ENCODE measurements at places on chromosomes 7 and 10.

- DNase-seq = no peak
These were observed 191.7 kb downstream of the ARL4A start for GRCh38 chr7:12879139-12879538.

DNA sequence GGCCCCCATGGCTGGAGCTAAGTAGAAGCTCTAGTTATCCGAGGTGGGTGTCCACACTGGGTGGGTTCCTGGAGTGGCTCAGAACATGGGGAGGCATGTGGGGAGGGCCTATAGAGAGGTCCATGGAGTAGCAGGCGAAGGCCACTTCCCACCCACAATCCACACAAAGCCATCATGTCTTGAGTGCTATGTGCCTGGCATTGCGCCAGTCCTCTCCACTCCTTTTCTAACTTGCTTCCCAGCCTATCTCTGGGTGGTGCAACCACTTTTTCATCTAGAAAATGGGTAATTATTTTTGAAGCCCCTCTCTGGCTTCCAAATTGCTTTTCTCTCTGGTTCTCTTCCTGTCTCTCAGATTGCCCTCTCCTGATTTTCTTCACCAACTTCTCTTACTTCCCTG, 263.6 kb downstream of the PHTF2 start:
- no peak for DNase-seq

DNA sequence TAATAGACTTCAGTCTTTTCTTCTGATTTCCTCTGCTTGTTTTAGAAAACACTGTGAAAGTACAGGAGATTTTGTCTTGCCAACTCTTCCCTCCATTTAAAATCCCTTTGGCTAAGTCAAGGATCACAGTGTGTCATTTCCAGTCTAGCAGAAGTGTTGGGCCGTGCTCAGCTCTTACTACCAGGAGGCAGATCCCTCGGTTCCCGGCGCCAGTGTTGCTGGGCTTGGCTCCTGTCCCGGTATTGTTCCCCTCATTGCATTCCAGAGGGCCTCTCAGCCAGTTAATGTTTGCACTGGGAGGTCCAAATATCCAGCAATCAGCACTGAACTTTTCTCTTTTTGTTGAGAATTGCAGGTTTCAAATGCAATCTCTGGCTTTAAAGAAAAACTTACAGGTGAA, 612.1 kb upstream of the MGMT start:
- no peak for DNase-seq

- DNase-seq = no peak
These were observed 80.3 kb downstream of the ANK3 start for GRCh38 chr10:60309371-60309770.

- no peak for DNase-seq
These were observed 133.3 kb downstream of the SLC25A13 start for GRCh38 chr7:96188591-96188991.

DNA sequence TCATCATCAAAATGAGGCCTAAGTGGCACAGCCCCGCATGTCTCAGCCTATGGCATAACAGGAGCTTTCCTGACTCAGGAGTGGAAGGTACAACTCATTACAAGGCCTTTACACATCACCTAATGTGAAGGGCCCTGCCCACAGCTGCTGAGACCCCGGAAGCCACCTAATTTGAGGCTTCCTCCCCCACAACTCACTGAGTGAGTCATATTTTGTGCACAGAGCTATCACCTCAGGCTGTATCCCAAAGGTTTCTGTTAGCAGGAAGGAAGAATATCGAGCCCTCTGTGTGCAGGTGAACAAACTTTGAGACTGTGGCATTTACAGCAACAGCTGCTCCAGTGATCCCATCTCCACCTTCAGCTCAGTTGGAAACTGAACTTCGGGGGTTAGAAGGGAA, 20.6 kb downstream of the HTR5A start:
- DNase-seq = no peak

GRCh38 chr10:130638991-130639390, 502.8 kb downstream of the GLRX3 start:
- no peak for DNase-seq

DNA sequence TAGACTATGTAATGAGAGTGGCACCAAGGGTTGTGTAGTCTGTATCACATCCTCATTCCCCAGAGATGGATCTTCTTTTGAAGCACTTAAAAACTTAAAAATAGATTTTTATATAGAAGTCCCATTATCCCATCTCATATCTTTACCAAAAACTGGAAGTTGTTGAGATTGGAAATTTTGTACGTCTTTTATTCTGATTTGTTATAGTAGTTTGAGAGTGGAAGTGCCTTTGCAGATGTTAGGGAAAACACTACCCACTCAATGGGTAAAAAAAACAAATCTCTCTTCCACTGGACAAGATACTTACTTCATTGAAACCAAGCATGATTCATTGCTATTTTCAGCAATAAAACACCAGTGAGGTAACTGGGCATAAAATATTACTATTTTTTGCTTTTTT, 184.4 kb downstream of the MACC1 start:
- no peak for DNase-seq

DNA sequence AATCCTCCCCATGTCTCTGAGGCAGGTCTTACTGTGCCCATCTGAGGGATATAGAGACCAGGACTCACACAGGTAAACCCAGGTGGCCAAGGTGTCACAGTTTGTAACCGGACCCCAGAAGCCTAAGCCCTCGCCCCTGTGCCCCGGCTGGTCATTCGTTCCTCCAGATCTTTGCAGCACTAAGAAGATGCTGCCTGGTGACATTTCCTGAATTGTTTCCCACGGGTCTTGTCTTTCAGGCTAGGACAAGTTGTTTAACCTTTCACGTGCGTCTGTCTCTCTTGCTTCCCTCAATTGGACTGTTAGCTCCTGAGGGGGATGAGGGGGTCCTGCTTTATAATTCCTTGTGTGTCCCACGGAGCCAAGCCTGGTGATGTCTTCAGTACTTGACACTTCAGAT, 158.0 kb downstream of the KCNMA1 start:
- DNase-seq = no peak

GRCh38 chr7:108290459-108291151, 160.4 kb upstream of the LAMB4 start:
- DNase-seq = no peak

DNA sequence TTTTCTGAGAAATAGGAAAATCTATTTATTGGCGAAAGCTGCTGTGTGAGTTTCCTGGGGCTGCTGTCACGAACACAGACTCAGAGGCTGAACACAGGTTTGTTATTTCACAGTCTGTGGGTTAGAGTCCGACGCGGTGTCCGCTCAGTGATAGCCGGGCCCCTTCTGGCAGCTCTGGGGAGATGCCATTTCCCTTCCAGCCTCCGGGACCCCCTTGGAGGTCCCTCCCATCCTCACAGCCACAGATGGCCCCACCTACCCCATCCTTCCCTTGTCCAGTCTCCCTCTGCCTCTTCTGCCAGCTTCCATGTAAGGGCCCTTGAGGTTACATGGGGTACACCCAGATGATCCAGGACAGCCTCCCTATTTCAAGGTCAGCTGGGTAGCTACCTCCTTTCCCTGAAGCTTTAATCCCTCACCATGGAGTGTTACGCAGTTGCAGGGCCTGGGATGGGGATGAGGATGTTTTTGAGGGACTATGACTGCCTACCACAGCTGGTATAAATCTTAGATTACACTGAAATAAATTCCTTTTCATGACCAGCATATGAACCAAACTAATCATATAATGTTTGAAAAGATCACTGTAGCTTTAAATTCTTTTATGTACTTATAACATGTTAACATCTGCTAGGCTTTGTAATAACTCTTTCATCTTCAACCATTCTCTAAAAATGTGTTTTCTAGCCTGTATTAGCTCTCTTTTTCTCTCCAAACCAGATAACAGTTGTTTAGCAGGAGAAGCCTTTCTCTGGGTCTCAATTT, 98.5 kb downstream of the WDR37 start:
- DNase-seq = no peak

- DNase-seq = no peak
These were observed 132.9 kb downstream of the OAT start for GRCh38 chr10:124285587-124286527.

DNA sequence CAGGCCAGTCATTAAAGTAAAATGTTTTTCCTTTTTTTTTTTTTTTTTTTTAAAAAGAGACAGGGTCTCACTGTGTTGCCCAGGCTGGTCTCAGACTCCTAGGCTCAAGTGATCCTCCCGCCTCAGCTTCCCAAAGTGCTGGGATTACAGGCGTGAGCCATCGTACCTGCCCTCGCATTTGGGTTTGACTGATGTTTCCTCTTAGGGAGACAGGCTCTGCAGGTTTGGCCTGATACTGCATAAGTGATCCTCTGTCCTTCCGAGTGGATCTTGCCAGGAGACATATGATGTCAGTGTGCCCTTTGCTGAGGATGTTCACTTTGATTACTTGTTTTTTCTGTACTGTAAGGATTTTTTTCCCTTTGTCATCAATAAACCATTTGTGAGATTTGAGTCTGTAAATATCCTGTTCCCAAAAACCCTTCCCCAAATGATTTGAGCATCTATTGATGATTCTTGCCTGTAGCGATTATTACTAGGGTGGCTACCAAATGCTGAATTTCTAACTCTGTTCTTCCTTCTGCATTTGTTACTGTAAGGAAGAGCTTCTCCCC, 19.7 kb downstream of the LIMK1 start:
- DNase-seq = no peak

GRCh38 chr10:30188101-30188500, 128.7 kb upstream of the JCAD start:
- DNase-seq = no peak

DNA sequence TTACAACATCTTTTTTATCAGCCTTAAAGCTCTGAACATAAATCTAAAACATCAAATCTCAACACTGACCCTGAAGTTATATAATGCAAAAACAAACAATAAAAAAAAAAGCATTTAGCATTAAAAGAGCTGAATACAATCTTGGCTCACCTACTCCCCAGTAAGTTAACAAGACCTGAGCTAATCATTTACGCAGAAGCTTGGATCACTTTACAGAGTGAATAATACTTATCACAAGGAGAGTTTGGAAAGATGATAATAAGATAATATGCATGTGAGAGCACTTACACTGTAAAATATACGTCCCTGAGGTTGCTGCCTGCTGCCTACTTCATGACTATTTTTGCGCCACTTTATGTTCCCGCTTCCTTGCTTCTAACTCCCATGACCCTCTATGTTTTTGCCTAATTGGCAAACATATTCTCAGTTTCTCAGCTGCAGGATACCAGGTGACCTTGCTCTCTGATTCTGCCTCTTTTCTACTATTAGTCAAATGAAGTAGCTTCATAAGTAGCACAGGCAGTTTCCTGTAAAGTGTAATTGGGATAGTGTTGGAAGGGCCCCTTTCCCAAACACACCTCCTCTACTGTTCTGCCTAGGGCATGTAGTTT, 333.6 kb downstream of the LRRTM3 start:
- no peak for DNase-seq

GRCh38 chr10:18417950-18418527, 233.3 kb downstream of the NSUN6 start:
- no peak for DNase-seq

DNA sequence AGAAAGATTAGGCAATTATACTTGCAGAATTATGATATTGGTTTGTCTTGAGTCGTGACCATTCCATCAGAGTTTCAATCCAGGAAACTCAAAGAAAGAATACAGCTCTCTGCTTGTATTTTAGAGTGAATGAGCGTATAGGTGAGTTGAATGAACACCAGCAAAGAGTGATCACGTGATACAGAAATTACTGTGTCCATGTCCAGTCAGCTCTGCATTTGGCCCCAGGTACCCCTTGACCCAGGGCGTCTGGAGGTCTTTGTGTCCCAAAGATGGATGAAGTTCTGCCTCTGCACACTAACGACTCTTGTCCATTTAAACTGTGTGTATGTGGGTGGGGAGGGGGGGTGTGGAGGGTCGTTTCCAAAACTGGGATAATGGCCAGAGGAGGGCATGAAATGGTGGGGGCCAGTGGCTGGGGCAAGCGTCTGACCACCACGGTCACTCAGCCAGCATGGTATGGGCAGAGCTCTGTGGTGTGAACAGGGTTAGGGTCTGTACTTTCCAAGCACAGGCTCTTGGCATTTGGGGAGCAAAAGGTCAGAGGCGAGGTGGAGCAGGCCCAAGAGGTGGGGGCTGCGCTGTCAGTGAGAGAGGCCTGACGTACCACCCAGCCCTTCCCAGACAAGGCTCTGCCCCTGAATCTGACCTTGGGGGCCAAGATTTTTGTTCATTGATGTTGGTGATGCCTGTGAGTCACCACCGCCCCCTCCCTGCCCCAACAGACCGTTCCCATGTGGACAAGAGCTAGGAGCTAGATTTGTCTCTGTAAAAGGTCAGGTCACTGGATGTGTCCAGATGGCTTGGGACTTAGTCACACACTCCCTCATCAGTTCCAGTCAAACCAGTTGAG, 1.4 kb downstream of the PTPRE start:
- DNase-seq = no peak

DNA sequence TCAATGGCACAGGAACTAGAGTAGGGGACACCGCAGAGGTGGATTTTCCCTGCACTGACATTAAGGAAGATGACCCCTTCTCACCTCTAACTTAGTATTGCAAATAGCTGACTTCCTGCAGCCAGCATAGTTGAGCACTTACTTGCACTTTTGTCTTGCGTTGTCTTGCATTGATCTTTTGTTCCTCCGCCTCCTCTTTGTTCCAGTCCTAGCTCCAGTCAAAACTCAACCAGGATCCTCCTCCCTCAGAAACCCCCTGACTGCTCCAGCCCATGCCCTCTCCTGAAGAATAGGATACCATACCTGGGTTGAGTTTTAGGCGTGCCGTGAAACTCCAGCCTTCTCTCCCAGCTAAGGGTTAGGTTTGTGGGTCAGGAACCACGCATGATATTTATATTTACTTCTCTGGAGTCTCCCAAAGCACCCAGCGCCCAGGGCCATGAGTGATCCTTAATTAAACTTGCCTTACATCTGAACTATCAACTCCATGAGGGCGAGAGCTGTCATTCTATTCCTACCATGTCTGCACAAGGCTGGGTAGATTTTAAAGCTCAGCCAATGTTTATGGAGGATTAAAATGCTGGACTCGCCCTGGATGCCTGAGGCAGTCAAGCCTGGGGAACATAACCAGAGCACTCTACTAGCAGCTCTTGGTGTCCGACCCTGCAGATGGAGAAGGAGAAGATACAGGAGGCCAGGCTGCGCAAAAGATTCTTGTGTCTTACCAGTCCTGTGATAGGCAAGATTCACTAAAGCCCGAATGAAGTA, 14.1 kb downstream of the ZNF467 start:
- DNase-seq = no peak

- no peak for DNase-seq
These were observed 127.4 kb upstream of the TEX47 start for GRCh38 chr7:88922944-88923343.

DNA sequence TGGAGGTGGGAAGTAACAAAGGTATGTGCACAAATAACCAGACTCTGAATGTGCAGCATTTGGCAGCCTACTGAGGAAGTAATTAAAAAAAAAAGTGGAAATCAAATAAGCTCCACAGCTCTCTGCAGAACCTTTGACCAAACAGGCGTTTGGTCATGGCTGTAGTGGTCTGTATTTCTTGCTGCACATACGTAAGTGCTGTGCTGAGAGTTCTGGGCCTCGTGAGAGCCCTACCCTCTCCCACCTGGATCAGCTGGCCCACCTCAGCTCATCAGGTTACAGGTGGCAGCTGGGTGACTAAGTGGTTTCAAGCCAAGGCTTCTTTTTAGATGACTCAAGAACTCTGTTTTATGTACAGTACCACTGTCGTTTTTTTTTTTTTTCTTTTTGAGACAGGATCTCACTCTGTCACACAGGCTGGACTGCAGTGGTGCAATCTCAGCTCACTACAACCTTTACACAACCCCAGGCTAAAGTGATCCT, 178.2 kb upstream of the KLF6 start:
- no peak for DNase-seq

- no peak for DNase-seq
These were observed 9.0 kb downstream of the RBP3 start for GRCh38 chr10:47357131-47357582.

- DNase-seq = no peak
These were observed 37.2 kb downstream of the ERLIN1 start for GRCh38 chr10:100148353-100149211.

- DNase-seq = no peak
These were observed 9.1 kb upstream of the DENND2A start for GRCh38 chr7:140649556-140650205.
